Activated CD4-positive, alpha-beta T cell treated with anti-CD3 and anti-CD28 coated beads for 48 hours (primary cell): ENCODE measurements at places on chromosomes 12 and 14.

GRCh38 chr14:105154476-105154871 is 14.1 kb downstream of the JAG2 start:
- DNase-seq, result no peak

DNA sequence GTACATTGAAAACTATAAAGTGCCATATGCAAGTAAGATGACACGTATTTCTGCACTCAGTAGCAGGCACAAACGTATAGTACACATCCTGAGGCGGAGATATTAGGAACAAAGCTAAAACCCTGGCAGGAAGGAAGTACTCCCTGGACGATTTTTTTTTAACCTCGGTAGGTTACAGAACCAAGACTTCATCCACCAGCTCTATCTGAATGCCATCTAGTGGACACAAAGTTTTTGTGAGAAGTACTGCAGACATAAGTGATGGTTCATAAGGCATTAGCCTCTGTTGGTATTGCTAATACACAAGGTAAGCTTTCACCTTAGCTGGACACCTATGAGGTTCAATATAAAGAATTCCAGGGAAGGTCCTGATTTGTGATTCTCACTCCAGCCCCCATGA is 83.0 kb upstream of the CCDC196 start:
- no peak for DNase-seq

- DNase-seq, result no peak
These were observed 35.5 kb upstream of the KCNC2 start for GRCh38 chr12:75245108-75245507.

GRCh38 chr12:51077930-51078329 is 5.5 kb downstream of the CSRNP2 start:
- no peak for DNase-seq

GRCh38 chr14:55092341-55092740 is 36.7 kb upstream of the LGALS3 start:
- DNase-seq, result no peak

DNA sequence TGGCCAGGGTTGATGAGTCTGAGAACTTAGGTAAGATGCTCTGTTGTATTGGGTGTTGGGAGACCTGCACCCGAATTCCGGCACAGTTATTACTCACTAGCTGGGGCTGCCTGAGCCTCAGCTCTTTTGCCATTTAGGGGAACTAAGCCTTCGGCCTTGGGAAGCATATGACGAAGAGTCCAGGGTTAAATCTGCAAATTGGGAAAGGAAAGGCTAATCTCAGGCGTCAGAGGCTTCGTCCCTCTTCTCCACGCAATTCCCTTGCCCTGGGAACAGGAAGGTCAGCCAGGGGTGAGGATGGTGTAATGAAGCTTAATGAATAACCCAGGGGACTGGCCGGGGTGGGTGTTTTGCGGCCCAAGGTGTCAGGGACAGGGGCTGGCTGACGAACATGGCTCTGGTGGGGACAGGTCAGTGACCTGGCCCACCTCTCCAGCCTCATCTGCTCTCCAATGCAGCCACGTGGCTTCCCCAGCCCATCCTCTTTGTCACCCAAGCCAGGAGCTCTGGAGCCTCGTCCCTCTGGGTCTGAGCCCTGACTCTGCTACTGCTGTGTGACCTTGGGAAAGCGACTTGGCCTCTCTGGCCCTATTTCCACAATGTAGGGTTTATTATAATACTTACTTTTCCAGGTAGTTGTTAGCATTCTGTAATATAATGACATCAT is 3.8 kb upstream of the SDSL start:
- DNase-seq, result no peak

DNA sequence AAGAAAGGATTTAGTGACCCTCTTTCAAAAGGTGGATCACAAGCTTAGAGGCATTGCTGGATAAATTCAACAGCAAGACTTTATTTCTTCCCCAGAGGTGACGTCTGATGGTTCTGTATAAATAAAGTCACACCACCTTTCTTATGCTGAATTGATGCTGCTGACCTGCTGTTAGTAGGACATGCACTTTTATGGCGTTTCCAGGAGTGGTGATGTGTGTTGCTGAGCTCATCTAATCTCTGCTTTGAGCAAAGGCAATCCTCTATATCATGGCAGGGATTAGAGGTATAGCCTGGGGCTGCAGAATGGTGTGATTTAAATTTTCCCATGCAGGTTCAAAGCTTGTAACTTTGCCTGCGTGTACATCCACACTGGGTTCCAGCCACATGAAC is 94.9 kb downstream of the ETV6 start:
- no peak for DNase-seq

DNA sequence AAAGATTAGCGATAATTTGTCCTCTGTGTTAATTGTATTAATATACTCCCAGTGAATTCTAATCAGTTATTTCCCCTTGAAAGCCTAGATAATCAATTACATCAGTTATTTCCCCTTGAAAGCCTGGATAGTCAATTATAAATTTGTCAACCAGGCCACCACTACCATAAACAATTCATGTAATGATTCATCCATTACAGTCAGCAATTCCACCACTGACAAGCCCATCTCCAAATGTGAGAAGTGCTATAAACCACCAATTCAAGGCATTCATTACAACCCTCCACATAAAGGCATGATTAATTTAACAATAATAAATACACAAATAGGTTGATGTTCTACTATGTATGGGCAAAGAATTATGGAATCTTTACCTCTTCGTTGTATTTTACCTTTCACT is 40.9 kb downstream of the INTS13 start:
- no peak for DNase-seq

- no peak for DNase-seq
These were observed 94.2 kb downstream of the BTG1 start for GRCh38 chr12:92051441-92051840.

DNA sequence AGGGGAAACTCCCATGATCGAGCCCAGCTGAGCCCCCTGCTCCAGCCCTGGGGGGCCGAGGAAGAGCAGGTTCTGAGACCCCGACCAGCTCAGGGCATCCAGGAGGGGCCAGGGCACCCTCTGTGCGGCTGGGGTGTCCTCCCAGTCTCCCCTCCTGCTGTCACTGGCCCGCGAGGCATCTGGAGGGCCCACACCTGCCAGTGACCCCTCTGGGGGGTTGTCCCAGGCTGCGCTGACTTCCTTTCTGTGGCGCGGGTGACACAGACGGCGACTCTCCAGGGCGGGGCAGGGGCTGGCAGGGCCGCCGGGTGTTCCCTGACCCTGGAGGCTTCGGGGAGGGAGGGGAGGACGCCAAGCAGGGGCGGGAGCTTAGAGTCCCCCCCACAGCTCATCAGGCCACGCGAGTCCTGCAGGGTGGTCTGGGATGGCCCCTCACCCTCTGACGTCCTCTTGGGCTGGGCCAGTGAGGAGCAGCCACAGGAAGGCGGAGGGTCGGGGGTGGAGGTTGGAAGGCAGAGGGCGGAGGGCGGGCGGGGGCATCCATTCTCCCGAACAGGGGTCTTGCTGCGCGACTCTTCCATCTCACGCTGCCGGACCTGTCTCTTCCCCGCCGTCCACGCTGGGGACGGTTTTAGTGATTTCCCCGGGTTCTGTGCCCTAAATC is 38.6 kb upstream of the FBRSL1 start:
- DNase-seq, result no peak

- peak; percentile 76 for DNase-seq
These were observed 187.7 kb downstream of the GALC start for GRCh38 chr14:87805315-87805723.

DNA sequence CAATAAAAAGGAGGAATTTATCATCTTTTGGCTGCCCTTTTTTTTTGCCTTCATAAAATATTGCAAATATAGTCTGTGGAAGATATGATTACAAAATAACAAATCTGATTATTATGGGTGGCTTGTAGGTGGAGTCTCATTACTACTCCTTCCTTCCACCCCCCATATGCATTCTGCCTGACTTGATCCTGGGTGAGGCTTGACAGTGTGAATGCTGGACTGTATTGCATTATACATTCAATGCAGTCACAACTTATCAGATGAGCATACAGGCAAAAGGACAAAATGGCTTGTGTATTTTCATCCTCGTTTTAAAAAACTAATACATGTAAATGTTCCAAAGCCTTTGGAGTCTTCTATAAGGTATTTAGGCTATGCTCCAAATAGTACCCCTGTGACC is 186.3 kb downstream of the ANO4 start:
- no peak for DNase-seq

DNA sequence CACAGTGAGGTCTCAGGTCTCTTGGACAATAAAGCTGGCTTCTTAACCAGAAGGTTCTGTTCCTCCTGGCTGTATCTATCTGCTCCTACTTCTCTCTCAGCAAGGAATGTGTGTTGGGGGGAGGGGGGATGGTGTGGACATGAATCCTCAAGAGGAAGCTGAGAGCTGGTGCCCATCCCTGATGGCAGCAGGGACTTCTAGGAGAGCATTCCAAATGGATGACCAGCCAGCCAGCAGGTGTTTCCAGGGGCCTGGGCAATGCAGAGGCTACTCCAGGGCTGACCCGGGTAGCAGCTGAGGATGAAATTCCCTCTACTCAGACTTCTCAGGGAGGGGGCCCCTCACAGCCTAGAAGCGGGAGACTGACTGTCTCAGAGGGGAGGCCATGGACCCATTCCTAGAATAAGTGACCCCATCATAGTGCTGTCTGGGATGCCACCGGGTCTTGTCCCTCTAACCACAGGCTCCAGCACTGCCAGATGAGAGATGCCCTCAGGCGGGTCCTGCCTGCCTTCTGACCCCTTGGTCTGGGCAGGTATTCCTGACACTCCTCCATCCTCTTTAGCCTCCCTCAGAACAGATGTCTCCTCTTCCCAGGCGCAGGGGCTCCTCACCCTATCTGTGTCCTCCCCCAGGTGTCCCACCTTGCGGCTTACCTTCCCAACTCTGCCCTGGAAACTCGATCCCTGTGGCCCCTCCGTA is 1.2 kb downstream of the RAB15 start:
- no peak for DNase-seq

DNA sequence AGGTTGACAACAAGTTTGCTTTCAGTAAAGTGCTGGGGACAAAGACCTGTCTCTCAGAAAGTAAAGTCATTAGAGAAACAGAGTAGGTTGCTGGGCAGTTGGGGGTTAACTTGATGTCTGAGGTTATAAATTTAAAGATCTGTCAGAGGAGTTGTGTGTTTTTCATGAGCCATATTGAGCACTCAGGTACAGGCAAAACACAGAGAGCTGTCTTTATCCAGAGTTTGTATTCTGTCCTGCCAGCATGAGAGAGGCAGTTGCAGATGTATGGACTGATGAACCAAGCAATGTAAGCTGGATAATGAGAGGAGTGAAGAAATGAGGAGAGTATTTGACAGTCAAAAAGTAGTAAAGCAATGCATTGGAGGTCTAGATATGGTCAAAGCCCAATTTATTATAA is 156.7 kb downstream of the SLC41A2 start:
- DNase-seq, result no peak

DNA sequence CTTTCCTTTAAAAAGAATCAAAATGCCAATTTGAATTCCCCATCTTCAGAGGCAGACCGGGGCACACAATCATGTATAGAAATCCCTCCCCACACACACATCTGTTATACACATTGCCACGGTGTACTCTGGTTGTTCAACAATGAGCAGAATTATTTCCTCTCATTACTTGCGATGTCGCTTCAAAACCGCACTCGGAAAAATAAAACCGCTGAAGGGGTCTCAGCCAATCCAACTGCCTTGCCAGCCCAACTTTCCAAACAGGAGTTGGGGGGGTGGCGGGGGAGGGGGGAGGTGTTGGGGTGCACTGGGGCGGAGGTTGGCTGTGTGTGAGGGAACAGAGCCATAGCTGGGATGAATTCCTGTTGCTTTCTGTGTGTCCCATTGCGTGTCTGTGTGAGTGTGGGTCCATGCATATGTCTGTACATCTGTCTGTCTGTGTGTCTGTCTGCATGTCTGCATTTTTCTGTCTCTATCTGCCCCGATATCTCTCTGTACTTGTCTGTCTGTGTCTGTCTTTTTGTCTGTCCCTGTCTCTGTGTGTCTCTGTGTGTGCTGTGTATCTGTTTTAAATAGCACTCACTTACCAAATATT is 163.6 kb upstream of the TBX3 start:
- no peak for DNase-seq

- no peak for DNase-seq
These were observed 78.7 kb downstream of the FSCB start for GRCh38 chr14:44428231-44428945.

DNA sequence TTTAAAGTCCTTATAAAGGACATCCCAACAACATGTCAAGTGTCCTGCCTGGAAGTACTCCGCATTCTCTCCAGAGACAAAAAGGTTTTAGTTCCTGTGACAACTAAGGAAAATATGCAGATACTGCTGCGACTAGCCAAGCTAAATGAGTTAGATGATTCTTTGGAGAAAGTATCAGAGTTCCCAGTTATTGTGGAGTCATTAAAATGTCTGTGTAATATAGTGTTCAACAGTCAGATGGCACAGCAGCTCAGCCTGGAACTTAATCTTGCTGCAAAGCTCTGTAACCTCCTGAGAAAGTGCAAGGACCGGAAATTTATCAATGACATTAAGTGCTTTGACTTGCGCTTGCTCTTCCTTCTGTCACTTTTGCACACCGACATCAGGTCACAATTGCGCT is 40.2 kb downstream of the RIC8B start:
- no peak for DNase-seq

DNA sequence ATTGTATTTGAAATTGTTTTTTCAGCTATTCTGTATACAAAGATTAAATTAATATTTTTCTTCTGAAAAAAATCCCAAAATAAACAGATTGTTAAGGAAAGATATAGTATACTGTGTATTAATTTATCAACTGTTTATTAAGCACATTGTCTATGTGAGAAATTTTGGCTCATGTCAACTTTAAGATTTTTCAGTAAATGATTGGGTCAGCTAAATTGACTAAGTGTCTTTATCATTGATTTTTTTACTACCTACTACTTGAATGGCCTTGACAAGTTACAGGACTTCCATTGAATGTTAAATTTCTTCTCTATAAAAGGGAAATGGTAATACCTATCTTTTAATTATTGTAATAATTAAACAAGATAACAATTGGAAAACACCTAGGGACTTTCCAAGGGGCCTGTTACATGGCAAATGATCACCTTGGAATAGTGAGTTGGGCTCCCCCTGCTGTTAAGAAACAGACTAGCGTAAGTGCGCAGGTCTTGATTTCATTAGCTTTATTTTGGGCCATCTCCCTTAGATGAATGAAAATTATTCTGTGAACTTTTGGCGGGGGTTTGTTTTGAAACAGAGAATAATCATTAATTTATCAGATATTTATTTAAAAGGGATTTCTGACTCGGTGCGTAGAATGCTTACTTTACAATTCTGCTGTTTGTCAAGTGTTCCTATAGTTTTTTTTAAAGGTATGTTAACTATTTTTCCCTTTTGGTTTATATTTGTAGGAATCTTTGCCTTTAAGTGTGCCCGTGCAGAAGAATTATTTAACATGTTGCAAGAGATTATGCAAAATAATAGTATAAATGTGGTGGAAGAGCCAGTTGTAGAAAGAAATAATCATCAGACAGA is 14.5 kb upstream of the CCT2 start:
- peak; percentile 66 for DNase-seq

- no peak for DNase-seq
These were observed 84.3 kb upstream of the OTX2 start for GRCh38 chr14:56894591-56894991.

- DNase-seq, result no peak
These were observed 183.8 kb downstream of the CCDC59 start for GRCh38 chr12:82174383-82174782.

- no peak for DNase-seq
These were observed 24.8 kb downstream of the RGS6 start for GRCh38 chr14:71956920-71957563.

GRCh38 chr14:99038431-99038820 is 233.6 kb downstream of the BCL11B start:
- DNase-seq, result no peak

- DNase-seq, result no peak
These were observed 189.4 kb upstream of the FOXG1 start for GRCh38 chr14:28577187-28577586.

GRCh38 chr14:102819747-102820330 is 42.6 kb downstream of the TRAF3 start:
- DNase-seq, result no peak
